ENCODE measurements at places on chromosomes 13 and 19. TPM values are rescaled to one million over a fixed set of nuclear protein-coding genes. Genes with fewer than 3 reads are reported as not detected.

The TUBA3C gene
- total RNA-seq: not detected

The CYP4F2 gene
- 3.9 TPM for total RNA-seq

The ZNF578 gene
- 0.40 TPM for total RNA-seq

GRCh38 chr19:55590617-55591016, 8.7 kb downstream of the FIZ1 start:
- no peaks in the 10 kb centered on the region for H3K27me3 ChIP-seq
- H3K4me1 ChIP-seq: peaks cover 3% of the 10 kb centered on the region
- DNase-seq: peak; percentile 45

DNA sequence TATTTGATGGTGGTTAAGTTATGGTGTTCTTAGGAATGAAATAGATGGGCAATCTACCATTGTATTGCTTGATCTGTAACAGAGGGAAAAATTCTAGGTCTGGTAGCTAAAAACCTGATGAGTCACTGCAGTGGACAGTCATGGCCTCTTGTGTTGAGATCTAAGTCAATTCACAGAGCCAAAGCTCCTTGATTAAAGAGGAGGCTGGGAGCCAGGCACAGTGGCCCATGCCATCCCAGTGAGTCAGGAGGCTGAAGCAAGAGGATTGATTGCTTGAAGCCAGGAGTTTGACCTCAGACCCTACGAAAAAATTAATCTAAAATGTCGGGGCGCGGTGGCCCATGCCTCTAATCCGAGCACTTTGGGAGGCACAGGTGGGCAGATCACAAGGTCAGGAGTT, 67.1 kb upstream of the KPNA3 start:
- no peak overlapping the region for H3K4me3 ChIP-seq
- no peak for DNase-seq
- H3K4me1 ChIP-seq: no peaks in the 10 kb centered on the region

- H3K27me3 ChIP-seq: no peaks in the 10 kb centered on the region
- H3K4me3 ChIP-seq: no peak overlapping the region
- no peak for DNase-seq
These were observed 1.6 kb downstream of the CYSLTR2 start for GRCh38 chr13:48655291-48655690.

- no peak overlapping the region for H3K27ac ChIP-seq
- H3K36me3 ChIP-seq: no peaks in the 10 kb centered on the region
- H3K4me3 ChIP-seq: no peak overlapping the region
- no peak for DNase-seq
These were observed 503.9 kb downstream of the GPC5 start for GRCh38 chr13:91902291-91902690.

DNA sequence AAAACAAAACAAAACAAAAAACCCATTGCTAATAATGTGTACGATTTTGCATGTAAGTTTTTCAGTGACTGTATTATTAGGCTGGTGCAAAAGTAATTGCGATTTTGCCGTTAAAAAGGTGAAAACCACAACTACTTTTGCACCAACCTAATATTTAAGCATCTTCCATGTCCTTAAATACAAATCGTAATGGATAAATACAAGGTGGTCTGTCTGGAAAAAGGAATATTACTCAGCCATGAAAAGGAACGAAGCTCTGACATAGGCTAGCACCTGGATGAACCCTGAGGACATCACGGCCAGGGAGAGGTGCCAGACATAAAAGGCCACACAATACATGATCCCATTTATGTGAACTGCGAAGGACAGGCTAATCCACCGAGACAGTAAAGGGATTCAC, 33.2 kb downstream of the GADD45B start:
- no peak overlapping the region for H3K4me3 ChIP-seq
- no peaks in the 10 kb centered on the region for H3K36me3 ChIP-seq
- H3K27ac ChIP-seq: no peak overlapping the region

Data from colonic mucosa (tissue), 4 donors.